Mesothelial cell of epicardium (in vitro differentiated cells): ENCODE measurements at places on chromosomes 16 and 17. TPM values are rescaled to one million over a fixed set of nuclear protein-coding genes. Genes with fewer than 3 reads are reported as not detected.

DNA sequence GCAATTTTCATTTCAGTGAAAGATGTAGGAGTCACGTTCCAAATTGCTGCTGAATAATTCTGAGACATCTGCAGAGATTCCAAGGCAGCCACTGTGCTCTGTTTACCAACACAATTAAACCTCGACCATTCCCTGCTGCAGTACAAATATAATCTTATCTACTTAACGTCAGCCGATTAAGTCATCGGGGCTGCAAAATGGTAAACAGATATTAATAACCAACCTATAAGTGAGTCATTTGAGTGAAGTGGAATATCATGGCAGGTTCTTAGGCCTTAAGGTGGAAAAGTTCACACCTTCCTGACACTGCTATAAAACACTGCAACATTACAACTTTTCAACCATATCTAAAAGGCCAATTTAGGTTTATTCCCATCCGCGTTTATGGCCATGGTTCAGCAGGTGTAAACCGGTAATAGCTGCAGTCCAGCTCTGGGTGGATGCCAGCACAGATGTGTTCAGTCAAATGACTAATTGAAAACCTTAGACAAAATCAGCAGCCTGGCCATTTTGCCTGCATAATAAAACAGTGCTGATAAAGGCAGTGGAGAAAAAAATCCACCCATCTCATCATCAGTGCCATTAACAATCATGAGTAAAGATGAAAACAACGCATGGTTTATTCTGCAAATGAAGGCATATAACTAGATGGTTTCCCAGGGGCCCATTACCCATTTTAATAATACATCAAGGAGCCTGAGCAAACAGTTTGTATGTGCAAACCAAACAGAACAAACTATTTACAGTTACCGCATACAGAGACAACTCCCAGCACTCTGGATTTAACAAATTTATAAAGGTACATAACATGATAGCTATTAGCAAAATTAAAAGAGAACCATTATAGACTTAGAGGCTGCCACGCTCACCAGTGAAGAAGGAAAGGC, 202.9 kb upstream of the IRX3 start:
- H3K27me3 ChIP-seq = peaks cover 20% of the 10 kb centered on the region
- no peak overlapping the region for H3K27ac ChIP-seq
- no peaks in the 10 kb centered on the region for H3K36me3 ChIP-seq
- DNase-seq = no peak
- no peak overlapping the region for H3K4me3 ChIP-seq

DNA sequence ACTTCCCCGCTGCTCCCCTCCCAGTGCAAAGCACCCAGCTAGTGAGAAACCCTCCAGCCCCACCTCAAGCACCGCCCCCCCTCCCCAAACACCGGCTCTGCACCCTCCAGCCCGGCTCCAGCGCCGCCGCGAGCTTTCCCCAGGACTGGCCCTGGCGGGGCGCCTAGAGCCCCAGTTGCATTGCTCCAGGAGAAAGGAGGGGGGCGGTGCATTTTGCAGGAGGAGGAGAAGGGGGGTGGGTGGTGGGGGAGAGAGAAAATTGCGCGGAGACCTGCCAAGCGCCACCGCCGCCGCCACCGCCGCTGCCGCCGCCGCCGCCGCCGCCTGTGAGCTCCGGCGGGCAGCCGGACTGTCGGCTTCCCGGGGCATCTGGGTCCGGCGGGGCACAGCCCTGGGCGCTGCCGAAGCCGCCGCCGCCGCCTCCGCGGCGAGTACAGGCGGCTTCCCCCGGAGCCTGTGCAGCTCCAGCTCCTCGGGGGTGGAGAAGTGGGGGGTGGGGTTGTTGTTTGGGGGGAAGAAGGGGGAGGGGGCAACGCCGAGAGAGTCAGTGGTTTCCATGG, 333 bp upstream of the NOG start:
- H3K27ac ChIP-seq = peak overlapping the region; percentile 61
- no peaks in the 10 kb centered on the region for H3K36me3 ChIP-seq
- H3K4me1 ChIP-seq = peaks cover 39% of the 10 kb centered on the region
- H3K27me3 ChIP-seq = peaks cover 49% of the 10 kb centered on the region
- DNase-seq = peak; percentile 72

DNA sequence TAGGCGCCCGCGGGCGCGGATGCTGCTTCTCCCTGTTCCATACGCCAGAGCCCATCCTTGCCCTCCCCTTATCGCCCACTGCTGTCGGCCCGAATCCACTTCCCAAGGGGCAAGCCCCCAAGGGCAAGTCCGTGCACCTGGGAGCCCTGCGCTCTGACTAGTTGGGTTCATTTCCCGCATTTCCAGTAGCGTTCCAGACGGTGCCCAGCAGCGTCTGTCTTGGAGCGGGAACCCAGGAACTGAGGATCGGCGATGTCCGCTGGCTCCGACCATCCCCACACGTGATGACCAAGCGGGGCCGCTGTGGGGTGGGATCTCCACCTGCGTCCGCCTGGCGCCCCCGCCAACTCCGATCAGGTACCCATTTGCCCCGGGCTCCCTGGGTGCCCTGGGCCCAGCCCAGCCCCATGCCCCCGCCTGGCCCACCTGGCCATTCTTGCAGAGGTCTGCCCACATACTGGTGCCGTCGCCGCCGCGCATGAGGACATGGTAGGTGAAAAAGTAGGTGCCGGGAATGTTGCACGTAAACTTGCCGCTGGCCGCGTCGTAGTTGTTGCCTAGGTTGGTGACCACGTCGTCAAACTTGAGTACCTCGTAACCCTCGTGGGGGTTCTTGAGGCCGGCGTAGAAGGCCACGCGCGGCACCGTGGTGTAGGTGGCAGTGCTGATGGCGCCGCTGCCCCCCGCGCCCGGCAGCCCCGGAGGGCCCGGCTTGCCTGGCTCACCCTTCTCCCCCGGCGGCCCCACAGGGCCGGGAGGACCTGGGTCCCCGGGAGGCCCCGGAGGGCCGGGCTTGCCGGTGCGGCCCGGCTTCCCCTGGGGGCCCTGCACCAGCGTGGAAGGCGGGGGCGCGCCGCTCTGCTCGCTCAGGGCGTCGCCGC, 837 bp downstream of the C1QL1 start:
- H3K27me3 ChIP-seq = peaks cover 87% of the 10 kb centered on the region
- H3K4me3 ChIP-seq = peak overlapping the region; percentile 20
- no peak overlapping the region for H3K27ac ChIP-seq
- H3K36me3 ChIP-seq = no peaks in the 10 kb centered on the region

DNA sequence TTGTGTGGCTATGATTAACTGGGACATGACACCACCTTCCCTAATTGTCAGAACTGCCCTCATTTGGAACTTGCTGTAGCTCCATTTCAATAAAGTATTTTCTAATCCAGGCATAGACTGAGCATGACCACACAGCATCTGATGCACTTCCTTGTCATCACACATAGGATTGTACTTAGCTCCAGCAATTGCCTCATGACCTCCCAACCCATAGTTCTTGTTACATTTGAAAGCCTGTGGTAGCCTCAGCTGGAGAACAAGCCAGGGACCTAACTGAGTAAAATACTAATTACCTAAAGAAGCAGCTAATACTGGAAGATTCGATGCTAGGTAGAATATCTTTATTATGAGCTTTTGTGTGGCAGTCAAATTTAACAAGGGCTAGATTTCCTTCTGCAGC, 187.3 kb upstream of the KIF2B start:
- no peak for DNase-seq
- H3K27me3 ChIP-seq = no peaks in the 10 kb centered on the region
- H3K4me1 ChIP-seq = peaks cover 7% of the 10 kb centered on the region
- no peak overlapping the region for H3K27ac ChIP-seq
- no peak overlapping the region for H3K4me3 ChIP-seq
- no peaks in the 10 kb centered on the region for H3K36me3 ChIP-seq

The ADCY9 gene
- total RNA-seq = 10.4 to 13.8 TPM (median 13.1 TPM) in 3 replicates

The LRRC75A gene
- 4.0 to 4.5 TPM (median 4.3 TPM) in 3 replicates for total RNA-seq
